ENCODE measurements at places on chromosomes 5 and 9.

DNA sequence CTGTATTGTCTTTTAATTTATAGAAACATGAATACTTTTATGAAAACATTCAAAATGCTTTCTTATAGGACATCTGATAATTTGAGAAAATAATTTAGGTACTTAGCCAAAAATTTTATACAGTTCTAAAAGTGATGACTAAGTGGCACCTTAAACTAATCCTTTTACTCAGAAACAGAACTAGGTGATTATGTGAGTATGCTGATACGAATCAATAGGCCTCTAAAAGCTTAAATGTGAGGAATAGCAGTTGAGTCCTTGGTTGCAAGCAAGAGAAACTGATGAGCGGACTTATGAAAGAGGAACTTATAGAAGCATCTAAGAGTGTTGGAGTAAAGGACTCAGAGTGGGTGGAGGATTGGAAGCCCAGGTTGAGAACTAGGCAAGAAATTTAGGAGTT is 26.4 kb downstream of the ANXA1 start:
- DNase-seq: no peak

DNA sequence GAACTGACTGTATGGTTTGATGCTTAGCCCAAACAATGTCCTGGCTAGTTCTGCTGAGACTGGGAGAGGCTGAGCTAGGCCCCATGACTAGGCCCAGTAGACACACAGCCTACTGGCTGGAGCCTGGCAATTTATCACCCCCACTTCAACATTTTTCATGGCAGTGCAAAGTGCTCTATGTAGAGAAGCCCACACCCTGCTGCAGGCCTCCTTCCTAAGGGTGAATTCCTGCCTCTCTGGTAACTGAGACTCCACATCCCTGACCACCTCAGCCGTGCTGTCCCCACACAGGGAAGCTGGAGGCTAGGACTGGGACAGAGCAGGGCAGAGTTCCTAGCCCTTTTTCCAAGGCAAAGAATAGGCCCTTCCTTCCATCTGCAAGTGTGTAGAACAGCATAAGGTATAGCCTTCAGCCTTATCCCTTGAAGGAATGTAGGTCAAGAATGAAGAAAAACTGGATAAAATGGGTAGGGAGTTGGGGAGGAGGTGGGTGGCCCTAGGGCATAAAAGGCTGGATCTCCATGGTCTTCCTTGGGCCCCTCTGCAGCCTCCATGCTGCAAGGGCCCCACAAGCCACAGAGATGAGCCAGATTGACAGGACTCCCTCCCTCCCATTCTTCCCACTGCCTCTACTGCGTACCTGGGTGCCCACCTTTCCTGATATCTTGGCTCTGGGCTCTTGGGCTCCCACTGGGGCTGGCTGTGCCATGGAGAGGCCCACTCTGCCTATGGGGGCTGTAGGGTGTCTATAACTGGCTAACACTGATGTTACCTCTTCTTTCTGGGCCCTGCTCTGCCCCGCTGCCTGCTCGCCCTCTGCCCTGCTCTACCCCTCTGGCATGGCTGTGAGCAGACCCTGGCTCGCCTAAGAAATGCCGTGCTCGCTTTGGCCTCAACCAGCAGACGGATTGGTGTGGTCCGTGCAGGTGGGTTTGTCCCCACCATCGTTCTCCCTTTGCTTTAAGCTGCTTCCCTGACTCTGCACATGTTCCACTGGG is 29.8 kb downstream of the TCF7 start:
- DNase-seq: peak; percentile 10

DNA sequence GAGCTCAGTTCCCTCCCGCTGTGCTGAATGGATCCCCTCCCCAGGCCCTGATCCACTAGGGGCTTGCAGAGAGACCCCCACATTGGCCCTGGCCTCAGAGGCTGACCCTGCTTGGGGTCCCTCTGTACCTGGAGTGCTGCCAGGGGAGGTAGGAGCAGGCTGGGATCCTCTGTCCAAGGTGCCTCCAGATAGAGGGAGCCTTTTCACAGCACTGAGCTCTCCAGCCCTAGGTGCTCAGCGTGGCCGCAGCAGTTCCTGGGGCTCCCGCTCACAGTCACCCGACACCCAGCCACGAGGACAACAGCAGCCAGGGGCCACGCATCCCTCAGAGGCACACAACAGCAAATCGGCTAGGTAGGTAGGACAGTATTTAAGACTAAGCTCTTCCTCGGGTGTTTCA is 62.2 kb upstream of the IRX2 start:
- DNase-seq: no peak

DNA sequence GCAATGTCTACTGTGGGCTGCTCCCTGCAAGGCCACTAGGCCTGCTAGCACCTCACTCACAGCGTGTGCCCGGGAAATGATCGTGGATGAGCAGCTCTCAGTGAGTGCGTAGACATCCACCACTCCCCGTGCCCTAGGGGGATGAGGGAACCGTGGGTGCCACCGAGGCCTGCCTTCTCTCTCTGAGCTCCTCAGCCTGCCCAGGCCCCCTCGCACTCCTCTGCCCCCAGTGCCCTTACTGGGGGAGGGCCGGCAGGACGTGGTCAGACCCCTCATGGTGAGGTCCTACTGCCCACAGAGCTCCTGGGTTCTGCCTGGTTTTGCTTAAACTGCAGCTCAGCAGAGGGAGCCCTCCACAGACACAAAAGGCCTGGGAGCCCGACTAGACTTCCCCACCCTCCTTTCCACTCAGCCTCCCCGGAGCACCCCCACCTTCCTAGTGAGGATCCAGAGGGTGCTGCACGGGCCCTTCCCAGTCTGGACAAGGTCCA is 220.0 kb downstream of the CACNA1B start:
- no peak for DNase-seq
